ENCODE measurements at places on chromosomes 16 and 17. TPM values are rescaled to one million over a fixed set of nuclear protein-coding genes. Genes with fewer than 3 reads are reported as not detected.

Gene DHX38
- total RNA-seq = 65.0 TPM

Gene SEZ6L2
- 0.67 TPM for total RNA-seq

Gene TAC4
- total RNA-seq = not detected

Gene GRAPL
- total RNA-seq = 37.7 TPM

Gene KRT33A
- not detected for total RNA-seq
